ENCODE measurements at places on chromosomes 4 and X.

DNA sequence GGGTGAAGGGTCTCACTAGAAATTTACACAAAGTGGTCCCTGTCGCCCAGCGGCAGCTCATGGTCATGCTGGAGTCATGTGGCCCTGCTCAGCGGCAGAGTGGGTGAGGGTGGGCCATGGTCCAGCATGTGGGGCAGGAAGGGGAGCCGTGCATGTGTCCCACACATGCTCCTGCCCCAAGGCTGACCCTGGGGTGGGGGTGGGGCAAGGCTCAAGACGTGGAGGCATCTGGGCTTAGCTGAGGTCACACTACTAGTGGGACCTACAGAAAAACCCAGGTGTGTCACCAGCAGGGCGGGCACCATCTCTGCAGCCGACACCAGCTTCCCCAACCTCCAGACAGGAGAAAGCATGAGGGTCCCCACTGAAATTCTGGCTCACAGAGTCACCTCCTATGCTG, 42.4 kb downstream of the EVC start:
- no peak for DNase-seq

GRCh38 chrX:12421918-12422317, 283.6 kb downstream of the FRMPD4 start:
- no peak for DNase-seq

DNA sequence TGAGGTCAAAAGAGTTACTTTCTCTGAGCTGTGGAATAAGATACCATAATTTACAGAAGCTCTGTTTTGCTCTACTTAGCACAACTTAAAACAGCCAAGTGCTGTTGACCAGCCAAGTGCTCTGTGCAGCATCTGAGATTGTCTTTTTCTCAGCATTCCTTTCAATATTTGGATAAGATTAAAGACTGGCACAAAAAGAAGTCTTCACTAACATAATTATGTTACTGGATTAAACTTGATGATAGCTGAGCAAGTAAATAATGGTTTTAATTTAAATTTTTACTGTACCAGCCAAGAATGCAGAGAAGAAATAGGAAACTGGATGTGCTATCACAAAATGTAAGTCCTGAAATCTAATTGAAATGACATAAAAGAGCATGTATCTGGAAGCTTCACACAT, 60.4 kb downstream of the NPY2R start:
- no peak for DNase-seq

- DNase-seq: no peak
Observed at GRCh38 chr4:74475091-74475800, 30.3 kb downstream of the AREG start.

GRCh38 chrX:153829799-153830639, at the start of gene PDZD4:
PDZD4 (minus strand) TSS chrX:153830544; CDS start chrX:153830298, 246 bp downstream.
- DNase-seq: no peak

DNA sequence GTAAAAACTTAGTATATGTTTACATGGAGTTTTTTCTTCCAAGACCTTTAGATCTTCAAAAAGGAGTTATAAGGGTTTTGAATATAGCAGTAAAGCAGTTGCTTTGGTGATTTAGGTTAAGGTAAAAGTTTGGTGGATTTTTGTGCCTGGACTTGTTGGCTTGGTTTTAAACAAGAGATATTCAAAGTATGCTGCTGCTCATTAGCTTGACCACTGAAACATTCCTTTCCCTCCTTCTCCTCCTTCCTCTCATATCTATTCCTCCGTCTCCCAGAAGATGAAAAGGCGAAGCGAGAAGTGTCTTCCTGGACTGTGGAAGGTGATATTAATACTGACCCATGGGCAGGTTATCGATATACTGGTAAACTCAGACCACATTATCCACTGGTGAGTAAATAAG, 38.4 kb downstream of the METAP1 start:
- DNase-seq: no peak

DNA sequence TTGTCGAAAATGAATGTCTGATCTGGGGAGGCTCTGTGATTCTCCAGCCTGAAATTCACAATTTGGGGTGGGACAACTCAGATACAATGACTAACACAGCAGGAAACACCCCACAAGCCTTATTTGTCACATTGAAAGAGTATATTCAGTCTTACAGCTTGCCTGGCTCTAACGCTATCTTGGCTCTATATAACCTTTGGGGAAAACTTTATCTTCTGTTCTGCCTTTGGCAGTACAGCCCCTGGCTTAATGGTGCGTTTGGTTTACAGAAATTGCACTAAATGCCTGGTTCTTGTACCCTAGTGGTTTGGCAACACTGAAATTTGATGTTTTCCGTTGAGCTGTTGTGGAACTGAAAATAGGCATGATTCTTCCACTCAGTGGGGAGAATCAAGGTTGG, 178.1 kb upstream of the VEGFC start:
- no peak for DNase-seq

DNA sequence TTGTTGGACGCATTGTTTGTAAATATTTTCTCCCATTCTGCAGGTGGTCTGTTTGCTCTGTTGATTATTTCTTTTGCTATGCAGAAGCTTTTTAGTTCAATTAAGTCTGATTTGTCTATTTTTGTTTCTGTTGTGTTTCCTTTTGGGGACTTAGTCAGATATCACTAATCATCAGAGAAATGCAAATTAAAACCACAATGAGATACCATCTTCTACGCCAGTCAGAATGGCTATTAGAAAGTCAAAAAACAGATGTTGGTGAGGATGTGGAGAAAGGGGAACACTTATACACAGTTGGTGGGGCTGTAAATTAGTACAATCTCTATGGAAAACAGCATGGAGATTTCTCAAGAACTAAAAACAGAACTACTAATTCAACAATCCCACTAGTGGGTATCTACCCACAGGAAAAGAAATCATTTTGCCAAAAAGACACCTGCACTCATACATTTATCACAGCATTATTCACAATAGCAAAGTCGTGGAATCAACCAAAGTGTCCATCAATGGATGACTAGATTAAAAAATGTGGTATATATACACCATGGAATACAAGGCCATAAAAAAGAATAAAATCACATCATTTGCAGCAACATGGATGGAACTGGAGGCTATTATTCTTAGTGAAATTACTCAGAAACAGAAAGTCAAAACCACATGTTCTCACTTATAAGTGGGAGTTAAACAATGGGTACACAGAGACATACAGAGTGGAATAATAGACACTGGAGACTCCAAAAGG, 8.1 kb downstream of the COQ2 start:
- DNase-seq: no peak

- no peak for DNase-seq
Observed at GRCh38 chr4:188177997-188178675, 38.9 kb downstream of the TRIML1 start.

- no peak for DNase-seq
Observed at GRCh38 chr4:85406185-85406584, 68.8 kb upstream of the ARHGAP24 start.

Measured in NCI-H1417 treated with DMSO at 0.1 percent for 48 hours (cell line).